ENCODE measurements at places on chromosomes 3 and 15.
A peak's percentile ranks its signal among the peaks of the same experiment; 100 is the strongest.

DNA sequence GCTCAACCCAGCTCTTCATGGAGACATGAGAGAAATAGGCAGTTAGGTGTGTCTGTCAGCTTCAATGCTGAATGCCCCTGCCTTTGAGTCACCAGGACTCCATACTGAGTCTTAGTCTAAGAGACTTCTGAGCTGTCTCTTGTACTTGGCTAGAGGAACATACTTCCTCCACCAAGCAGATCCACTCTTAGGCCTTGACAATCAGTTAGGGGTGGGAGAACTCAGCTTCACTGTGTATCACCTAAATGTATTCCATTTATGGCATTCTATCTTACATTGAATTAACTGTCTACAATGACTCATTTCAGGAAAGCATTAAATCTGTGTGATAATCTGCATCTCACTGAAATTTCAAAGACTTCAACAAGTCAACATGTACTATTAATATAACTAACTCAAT, 66.0 kb downstream of the STAC start:
- DNase-seq = peak; percentile 3

DNA sequence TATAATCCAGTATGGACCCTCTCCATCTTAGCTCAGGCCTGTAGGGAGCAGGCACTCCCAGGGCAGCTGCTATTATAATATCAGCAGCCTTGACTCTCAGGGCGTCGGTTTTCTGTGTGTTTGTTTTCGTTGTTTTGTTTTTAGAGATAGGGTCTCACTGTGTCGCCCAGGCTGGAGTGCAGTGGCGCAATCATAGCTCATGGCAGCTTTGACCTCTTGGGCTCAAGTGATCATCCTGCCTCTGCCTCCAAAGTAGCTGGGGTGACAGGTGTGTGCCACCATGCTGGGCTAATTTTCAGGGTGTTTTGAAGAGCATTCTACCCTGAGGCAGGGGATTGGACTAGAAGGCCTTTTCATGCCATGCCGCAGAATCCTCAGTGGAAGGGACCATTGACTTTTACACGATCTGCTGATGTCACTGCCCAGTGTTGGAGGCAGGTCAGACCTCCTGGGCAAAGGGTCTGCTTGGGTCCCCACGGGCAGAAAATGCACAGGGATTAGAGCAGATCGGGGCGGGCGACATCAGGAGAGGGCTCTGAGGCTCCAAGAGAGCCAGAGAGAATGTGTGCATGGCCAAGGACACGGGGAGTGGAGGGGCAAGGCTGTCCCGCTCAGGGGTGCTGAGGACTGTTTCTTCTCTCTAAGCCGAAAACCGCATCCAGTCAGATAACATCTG, 7.8 kb downstream of the MELTF start:
- DNase-seq = no peak

GRCh38 chr15:97903971-97904572, 56.4 kb upstream of the ARRDC4 start:
- peak; percentile 57 for DNase-seq

DNA sequence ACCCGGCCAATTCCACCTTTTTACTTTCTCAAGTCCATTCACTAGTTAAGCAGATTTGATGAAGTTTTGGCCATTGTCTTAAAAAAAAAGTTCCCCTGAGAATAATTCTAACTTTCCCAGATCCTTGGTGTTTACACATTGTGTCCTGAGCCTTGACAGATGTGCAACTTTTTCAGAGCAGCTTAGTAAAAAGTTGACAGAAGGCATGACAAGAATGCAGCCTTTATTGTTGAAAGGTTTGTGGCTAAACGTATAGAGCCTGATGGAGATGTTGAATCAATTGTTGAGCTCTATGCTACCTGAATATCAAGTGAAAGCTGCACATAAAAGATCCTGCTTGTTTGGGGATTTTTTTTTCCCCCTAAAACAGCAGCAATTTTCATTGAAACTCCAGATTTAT, 75.3 kb upstream of the CMTM7 start:
- DNase-seq = no peak

DNA sequence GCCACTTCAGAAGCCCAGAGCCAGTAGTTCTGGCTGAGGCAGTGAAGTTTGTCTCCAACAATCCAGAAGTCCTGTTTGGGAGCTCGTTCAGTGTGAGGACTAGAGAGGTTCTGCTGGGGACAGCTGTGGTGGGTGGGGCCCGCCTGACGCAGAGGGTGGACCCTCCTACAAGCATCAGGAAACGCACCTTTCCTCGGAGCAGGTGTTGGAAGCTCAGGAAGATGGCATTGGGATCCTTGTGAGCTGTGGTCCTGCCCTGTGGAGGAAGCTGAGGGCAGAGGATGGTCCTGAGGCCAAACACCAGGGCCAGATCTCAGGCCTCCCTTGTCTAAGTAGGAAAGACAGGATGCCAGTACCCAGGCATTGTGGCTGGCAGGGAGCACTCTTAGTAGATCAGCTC, 5.1 kb downstream of the THPO start:
- no peak for DNase-seq

GRCh38 chr15:99211926-99212325, 37.5 kb downstream of the TTC23 start:
- DNase-seq = no peak

GRCh38 chr15:44719293-44719999, 8.1 kb downstream of the B2M start:
- no peak for DNase-seq

- DNase-seq = no peak
These were observed 613.6 kb downstream of the CADM2 start for GRCh38 chr3:85572426-85572825.

DNA sequence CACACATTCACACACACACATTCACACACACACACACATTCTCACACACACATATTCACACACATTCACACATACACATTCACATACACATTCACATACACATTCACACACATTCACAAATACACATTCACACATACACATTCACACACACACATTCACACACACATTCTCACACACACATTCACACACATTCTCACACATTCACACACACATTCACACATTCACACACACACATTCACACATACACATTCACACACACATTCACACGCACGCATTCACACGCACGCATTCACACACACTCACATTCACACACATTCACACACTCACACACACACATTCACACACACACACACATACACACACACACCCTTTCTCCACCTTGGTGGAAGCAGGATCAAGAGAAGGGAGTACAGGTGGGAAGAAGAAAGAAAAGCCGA, 5.7 kb upstream of the HAPLN3 start:
- no peak for DNase-seq

DNA sequence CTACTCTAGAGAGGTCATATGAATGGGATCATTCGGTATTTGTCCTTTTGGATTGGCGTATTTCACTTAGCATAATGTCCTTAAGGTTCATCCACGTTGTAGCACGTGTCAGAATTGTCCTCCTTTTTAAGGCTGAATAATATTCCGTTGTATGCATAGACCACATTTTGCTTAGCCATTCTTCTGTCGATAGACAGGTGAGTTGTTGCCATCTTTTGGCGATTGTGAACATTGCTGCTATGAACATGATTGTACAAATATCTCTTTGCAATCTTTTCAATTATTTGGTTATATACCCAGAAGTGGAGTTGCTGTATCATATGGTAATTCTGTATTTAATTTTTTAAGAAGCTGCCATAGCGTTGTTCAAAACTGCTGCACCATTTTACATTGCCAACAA, 52.4 kb upstream of the GOLGA8J start:
- DNase-seq = no peak

DNA sequence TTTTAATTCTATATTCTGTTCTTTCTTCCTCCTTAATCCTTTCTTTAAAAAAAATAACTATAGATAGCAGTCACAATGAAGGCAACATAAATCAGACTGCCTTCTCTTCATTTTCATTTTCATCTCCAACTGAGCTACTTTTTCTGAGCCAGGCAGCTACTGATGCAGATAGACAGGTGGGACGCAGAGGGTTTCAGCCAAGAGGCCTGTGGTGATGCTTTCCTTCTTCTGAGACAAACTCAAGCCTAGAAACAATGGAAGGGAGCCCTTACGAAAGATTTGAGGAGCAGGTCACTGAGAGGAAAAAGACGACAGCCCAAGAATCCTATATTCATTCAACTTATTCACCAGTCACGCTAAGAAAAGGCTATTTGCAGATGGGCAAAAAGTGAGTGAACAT, 220.0 kb upstream of the MLF1 start:
- DNase-seq = no peak

- DNase-seq = no peak
These were observed 240.4 kb downstream of the RBMS3 start for GRCh38 chr3:29521293-29521692.

GRCh38 chr3:140196970-140197369, 262.0 kb downstream of the CLSTN2 start:
- DNase-seq = no peak

DNA sequence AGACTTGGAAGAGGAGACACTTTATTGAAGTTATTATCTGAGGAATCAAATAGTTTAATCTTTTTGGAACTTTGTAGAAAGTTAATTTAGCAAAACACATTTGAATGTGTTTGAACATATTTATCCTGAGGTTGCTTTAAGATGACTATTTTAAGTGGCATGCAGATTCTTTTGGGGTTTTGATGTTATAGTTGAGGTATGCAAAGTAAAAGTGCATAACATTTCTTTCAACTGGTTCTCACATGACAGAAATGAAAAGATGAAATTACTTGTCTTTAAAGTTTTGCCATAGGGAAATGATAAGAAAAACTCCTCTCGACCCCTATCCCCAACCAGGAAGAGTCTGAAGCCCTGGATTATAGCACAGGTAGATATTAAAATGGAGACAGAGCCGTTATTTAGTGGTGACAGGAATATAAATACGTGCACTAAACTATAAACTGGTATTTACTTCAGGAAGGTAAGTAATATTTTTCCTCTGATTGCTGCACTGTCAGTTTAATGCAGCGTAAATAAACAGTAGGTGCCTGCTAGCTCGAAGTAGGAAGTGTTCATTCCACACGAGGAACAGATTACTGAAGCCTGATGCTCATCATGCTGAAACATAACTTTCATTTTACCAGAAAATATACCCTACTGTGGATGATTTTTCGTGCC, 15.1 kb upstream of the SATB1 start:
- peak; percentile 17 for DNase-seq

DNA sequence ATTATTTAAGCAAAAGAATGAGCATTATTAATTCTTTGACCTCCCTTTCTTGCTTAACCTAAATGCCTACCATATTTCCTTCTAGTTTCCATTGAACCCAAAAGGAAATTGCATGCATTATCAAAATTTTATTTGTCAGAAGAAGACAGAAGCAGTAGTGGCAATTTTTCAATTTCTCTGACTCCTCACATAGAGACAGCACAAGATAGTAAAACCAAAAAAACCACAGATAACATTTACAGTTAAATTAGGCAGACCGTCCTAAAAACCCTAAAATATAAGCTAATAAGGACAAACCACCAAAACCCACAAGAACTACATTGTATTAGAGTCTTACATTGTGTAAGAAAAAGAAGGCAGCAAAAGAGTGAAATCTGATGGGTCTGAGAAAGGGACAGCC, 27.1 kb downstream of the GOLGB1 start:
- no peak for DNase-seq

DNA sequence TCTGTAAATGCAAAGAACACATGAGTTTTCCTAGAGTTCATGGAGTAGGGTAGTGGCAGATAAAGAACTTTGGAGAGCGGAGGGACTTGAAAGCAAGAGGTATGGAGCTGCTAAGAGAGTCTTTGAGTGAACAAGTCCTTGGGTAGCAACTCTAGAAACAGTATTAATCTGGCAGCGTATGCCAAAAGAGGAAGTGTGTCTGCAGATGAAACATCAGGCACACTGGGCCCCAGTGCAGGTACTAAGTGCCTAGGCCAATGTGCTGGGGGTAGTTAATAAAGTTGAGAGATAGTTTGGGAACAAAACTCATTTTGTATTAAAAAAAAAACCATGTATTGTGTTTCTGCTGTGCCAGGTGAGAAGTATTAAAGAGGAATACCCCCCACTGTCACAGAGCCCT, 223.0 kb upstream of the STRIT1 start:
- DNase-seq = no peak

- DNase-seq = no peak
These were observed 3.1 kb upstream of the CPNE9 start for GRCh38 chr3:9700536-9700935.

DNA sequence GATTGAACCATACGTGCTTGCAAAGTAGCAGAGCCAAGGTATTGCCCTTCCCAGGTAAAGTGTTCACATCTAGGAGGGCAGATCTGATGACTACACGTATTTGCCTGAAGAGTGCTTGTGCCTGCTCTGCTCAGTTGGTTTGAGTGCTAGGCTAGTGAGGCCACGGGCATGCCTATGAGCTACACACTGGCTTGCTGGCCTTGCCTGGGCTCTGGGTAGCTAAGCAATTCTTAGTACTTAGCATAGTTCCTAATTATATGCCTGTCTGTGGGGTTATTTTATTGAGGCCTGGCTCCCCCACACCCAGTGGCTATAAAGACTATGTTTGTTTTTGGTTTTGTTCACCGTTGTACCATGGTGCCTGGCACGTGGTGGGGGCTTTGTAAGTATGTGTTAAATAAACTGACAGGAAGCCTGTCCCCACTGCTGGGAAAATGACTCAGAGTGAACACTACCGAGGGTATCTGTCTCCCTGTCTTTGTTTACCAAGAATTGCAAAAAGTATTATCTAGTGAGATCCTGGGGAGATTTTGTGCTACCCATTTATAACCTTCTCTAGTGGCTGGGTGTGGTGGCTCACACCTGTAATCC, 72.1 kb upstream of the ETV5 start:
- DNase-seq = no peak

DNA sequence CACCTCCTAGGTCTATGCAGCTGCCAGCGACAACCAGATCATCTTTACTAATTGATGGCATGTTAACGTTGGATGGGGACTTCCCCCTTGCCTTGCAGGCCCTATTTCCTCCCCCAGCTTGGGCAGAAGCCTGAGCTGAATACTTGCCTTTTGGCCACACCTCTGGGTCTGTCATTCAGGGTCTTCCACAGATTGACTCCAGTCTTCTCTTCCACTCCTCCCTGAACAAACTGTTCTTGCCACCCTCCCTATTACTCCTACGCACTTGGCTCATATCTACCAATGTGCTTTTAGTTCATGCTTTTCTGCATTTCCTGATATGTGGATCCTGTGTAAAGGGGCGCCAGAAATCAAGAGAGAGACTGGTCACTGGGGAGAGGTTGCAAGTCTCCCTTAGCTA, 73.5 kb downstream of the DNASE1L3 start:
- no peak for DNase-seq

GRCh38 chr3:128458746-128459460, 7.8 kb downstream of the DNAJB8 start:
- DNase-seq = no peak

GRCh38 chr3:103976931-103977339, 1389.8 kb upstream of the ALCAM start:
- no peak for DNase-seq
